ENCODE measurements at places on chromosomes 2 and 18. TPM values are rescaled to one million over a fixed set of nuclear protein-coding genes. Genes with fewer than 3 reads are reported as not detected.

DNA sequence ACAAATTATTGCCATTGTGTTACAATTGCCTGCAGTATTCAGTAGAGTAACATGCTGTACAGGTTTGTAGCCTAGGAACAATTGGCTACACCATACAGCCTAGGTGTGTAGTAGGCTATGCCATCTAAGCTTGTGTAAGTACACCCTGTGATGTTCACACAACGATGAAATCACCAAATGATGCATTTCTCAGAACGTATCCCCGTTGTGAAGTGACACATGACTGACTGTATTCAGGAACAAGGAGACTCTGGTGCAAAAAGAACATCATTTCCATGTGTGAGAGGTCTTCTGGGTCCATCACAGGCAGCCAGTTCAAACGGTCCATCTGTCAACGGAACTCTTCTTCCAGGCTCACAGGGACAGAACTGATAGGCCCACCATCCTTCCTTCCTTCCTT is 263.7 kb downstream of the ANAPC1 start:
- DNase-seq: no peak

- no peak for DNase-seq
Observed at GRCh38 chr2:176494949-176495353, 225.7 kb downstream of the MTX2 start.

GRCh38 chr2:69766014-69766413 is 24.1 kb downstream of the ANXA4 start:
- no peak for DNase-seq

GRCh38 chr2:55653255-55653654 is 35.8 kb upstream of the PPP4R3B start:
- no peak for DNase-seq

DNA sequence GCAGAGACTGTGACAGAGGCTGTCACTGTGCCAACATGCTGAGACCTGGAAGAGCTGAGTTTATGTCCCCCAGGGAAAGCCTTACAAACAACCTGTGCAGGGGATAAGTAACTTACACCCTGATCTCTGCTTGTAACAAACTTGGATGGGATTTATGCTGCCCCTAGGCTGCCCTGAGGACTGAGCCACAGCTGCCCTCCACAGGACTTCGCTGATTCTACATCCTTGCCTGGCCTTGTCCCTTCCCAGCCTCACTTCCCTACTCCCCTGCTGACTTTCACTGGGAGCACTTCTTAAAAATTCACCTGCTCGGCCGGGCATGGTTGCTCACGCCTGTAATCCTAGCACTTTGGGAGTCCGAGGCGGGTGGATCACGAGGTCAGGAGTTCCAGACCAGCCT is 45.9 kb upstream of the ASAP2 start:
- no peak for DNase-seq

DNA sequence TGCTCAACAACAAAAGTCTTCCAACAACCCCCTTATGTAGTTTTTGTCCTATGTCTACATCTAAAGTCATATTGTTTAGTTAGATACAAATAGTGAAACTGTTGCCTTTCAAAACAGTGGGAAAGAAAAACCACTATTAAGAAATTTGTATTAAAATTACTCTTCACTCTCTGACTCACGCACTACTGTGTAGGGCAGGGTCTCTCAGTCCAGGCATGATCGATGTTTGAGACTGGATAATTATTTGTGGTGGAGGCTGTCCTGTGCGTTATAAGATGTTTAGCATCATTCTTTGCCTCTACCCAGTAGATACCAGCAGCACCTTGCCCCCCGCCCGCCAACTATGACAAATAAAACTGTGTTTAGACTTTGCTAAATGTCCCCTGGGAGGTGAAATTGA is 369.4 kb upstream of the ZEB2 start:
- no peak for DNase-seq

GRCh38 chr18:9782073-9782857 is 74.2 kb downstream of the RAB31 start:
- peak; percentile 96 for DNase-seq

Gene SP110
- total RNA-seq: 7.2 TPM

Gene PSMA8
- total RNA-seq: not detected

Gene UXS1
- total RNA-seq: 18.5 TPM

Gene MYO7B
- total RNA-seq: under 0.01 TPM

Gene UGT1A3
- not detected for total RNA-seq
